ENCODE measurements at places on chromosomes 4 and X.

DNA sequence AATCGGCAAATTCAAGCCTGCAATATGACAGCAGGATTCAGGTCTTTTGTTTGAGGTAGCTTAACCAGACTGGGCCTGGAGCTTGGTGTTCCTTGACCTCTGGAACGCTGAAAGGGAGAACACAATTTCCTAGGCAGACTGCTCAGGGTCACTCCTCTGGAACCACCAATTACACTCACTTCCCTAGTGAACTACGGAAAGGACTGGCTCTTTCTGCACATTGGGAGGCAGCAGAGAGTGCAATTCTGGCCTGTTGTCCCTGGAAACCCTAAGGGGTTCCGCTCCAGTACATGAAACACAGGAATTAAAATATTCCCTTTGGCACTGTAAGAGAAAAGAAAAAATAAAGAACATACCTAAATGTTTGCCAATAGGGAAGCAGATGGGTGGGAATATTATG, 58.6 kb downstream of the GPC3 start:
- no peak for DNase-seq

DNA sequence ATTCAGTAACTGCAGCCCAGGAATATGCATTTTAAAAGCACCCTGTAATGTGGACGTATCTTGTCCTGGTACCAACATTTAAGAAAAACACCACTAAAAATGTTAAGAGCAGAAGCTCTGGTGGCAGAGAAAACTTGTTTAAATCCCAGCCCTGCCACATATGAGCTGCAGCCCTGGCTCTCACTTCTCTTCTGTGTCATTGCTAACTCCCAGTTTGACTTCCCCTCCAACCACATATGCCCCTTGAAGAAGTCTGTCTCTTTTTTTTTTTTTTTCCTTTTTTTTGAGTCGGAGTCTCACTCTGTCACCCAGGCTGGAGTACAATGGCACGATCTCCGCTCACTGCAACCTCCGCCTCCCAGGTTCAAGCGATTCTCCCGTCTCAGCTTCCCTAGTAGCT, 14.8 kb downstream of the LHFPL1 start:
- DNase-seq = no peak

DNA sequence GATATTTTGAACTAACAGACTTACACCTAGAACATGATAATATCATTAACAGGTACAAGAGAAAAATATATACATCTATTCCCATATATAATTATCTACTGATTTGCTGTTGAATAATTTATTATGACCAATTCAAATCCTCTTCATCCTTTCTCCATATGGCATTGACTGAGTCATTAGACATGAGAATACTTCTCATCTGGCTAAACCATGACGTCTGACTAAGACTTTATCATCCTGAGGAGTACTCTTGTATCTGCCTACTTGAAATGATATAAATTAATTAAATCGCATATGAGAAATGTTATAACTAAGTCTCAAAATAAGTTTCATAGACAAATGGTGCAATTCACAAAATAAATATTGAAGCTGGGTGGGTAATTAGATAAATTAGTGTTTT, 67.4 kb downstream of the EMCN start:
- no peak for DNase-seq

- no peak for DNase-seq
Measured at GRCh38 chrX:149570668-149571067, 16.6 kb downstream of the MAGEA9B start.

DNA sequence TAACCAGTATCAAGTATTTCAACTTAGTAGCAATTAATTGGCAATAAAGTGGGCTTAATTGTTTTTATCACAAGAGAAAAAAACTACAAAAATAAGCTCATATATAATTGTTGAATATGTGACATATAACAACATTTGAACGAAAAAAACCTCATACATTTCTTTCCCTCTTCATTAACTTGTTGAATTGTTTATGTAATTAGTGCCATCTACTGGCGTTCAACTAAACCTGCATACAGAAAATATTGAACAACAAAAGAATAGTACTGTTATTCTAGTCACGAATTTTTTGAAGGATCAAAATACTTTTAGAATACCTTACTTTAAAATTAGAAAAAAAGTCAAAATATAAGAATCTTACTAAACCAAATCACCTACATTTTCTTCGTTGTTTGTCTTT, 586.5 kb upstream of the FTHL17 start:
- no peak for DNase-seq

- DNase-seq = no peak
Measured at GRCh38 chr4:146398404-146398803, 123.3 kb downstream of the SLC10A7 start.

DNA sequence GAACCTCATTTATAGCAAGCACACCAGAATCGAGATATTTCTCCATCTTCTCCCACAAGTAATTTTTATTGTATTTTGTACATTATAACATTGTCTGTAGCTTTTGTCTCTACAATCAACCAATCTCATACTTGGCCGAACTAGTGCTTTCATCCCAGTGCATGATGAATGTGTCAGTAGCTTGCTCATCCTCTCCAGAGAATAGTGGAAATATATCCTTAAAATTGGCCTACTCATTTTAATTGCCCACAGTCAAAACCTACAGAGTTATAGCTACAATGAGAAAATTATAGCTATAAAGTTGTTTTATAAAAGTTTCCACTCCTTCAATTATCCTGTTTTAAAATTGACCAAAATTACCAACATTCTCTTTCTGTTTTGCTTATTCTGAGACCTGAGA, 103.8 kb downstream of the MAPK10 start:
- no peak for DNase-seq

- no peak for DNase-seq
Measured at GRCh38 chrX:11398785-11399184, 105.6 kb downstream of the AMELX start.

DNA sequence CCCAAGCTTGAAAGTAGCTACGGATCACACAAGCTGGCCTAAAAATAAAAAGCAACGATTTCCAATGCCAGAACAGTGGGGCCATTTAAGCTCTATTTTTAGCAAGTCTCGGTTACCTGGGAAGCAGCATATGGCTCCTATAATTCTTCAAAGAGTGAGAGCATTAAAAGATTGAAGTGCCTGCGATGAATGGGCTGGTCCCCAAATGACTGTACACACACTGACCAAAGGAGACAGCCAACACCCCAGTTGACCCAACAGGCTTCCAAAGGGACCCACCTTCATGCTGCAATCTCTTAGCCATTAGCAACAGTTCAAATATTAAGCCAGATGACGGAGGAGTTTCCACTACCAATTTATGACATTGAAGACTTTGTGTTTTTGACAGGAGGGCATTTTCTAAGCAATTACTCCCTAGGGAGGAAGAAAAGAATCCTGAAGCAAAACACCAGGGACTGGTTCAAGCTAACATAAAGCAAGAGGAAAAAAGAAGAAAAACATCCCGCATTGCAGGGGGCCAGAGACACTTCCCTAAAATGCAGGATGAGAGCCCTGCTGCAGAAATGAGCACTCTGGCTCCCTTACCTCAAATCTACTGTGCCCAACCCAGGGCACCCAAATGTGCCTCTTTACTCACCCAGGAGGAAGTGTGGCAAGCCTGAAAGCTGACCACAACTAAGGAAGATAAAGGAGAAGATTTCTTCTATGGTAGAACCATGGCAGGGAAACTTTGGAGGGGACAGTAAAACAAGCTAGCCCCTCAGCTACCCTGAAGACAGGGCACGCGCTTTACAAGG, 21.6 kb downstream of the SH3KBP1 start:
- no peak for DNase-seq

DNA sequence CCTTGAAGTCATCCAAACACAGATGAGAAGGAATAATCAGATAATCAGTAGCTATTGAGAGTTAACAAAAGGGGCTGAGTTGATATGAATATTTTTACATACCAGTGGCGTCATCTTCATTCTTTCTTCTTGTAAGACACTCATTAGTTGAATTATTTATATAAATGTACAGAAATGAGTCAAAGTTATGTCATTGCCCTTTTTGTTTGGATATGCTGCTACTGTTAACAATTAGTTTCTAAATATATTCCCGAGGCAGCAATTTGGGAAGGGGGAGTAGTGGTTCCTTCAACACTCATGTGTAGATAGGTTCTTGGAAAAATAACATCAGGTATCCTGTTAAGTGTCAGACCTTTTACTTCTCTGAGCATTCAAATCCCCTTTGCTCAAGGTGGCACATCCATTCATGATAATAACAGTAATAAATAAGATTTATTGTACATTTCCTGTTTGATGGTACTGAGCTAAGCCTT, 436.6 kb downstream of the SPRY1 start:
- DNase-seq = no peak

DNA sequence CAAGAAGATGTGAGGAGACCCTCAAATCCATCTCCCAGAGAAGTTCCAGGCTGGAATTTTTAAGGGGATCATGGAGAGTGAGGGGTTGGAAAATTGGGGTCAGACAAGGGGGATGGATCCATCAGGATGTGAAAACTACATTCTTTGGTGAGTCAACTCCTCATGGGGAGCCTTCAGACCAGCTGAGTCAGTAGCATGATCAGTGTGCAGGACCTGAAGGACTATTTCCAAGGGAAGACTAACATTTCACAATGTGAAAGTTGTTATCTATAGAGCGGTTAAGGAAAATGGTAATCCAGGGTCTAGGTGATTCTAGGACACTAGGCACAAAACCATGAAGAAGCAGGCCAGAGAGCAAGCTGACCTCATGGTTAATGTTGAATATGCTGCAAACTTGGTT, 38.6 kb upstream of the CEP135 start:
- DNase-seq = no peak

DNA sequence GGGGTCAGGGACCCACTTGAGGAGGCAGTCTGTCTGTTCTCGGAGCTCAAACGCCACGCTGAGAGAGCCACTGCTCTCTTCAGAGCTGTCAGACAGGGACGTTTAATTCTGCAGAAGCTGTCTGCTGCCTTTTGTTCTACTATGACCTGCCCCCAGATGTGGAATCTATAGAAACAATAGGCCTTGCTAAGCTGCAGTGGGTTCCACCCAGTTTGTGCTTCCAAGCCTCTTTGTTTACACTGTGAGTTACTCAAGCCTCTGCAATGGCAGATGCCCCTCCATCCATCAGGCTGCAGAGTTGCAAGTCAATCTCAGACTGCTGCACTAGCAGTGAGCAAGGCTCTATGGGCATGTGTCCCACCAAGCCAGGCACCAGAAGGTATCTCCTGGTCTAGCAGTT, 158.1 kb downstream of the DTHD1 start:
- no peak for DNase-seq

GRCh38 chr4:172152284-172152683, 339.1 kb downstream of the GALNTL6 start:
- DNase-seq = no peak

DNA sequence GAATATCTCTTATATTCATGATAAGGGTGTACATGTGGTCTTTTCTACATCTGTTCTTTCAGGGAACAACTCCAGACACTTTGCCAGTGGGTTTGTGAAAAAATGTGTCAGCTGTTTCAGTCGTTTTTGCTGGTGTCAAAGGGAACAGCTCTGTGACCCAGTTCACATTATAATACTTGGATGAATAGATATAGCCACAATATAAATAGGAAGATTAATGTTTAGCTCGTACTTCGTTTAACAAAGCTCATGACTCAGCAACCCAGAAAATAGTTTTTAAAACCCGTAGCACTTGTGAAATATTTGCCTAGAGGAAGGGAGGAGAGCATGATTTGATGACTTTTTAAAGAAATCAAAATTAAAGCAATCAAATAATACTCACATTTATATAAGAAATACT, 7.9 kb downstream of the LIAS start:
- no peak for DNase-seq

- no peak for DNase-seq
Measured at GRCh38 chr4:71212216-71212615, 126.6 kb upstream of the SLC4A4 start.

DNA sequence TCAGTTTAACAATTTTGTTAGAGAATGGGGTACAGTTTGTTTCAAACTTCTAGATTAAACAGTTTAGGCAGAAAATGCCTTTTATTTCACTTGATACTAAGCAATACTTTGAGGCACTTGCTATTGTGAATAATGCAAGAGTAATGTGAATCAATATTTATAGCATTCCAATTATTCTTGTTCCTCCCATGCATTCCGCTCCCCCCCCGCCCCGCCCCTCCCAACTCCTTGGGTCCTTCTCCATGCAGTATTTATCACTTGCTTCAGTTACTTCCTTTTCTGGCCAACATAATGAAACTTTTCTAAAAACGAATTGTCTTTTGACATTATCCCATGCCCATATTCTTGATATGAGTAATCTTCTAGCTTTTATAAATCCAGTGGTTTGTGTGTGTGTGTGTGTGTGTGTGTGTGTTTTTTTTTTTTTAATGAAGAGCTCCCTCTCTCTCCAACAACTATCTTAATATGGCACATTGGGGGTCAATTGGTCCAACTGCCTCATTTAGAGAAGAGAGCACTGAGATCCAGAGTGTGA, 1.6 kb downstream of the BANK1 start:
- DNase-seq = no peak

GRCh38 chr4:38180456-38180855, 220.3 kb downstream of the PTTG2 start:
- DNase-seq = no peak

- no peak for DNase-seq
Measured at GRCh38 chr4:115596265-115597001, 483.0 kb upstream of the NDST4 start.

- DNase-seq = peak; percentile 33
Measured at GRCh38 chrX:150587585-150588503, 19.4 kb downstream of the MTM1 start.

GRCh38 chrX:155956649-155957048, 40.8 kb upstream of the IL9R start:
- no peak for DNase-seq

- DNase-seq = no peak
Measured at GRCh38 chr4:79516114-79516513, 108.1 kb upstream of the GK2 start.

GRCh38 chrX:11899091-11899490, 141.1 kb downstream of the MSL3 start:
- DNase-seq = no peak

DNA sequence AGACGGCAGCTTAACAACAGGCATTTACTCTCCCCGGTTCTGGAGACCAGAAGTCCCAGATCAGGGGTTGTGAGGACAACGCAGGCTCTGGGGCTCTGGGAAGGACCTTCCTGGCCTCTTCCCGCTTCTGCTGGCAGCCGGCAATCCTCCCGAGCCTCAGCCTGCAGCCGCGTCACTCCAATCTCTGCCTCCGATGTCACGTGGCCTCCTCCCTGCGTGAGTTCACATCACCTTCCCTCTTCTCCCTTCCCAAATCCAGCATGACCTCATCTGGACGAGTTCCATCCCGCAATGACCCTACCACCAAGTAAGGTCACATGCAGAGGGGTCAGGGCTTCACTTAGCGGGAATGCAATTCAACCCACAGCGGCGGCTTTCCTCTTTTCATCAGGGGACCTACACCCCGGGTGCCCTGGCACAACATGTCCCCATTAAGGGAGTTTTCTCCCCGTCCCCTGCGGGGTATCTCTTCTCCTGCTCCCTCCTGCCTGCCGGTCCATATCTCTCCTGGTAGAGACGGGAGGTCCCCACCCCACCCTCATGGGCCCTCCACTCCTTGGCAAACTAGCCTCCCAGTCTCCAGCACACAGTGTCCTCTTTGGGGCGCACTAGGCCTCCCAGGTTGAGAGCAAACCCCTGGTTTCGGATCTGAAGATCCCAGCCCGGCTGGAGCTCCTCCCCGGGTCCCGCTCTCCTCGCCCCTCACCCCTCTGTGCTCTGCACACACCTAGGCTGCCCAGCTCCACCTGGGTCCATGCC, 25.5 kb downstream of the ABLIM2 start:
- DNase-seq = no peak

GRCh38 chrX:39450234-39450977, 647.4 kb downstream of the BCOR start:
- peak; percentile 36 for DNase-seq

All from nephron progenitor cell (in vitro differentiated cells).